ENCODE measurements at places on chromosomes 13 and 19.

DNA sequence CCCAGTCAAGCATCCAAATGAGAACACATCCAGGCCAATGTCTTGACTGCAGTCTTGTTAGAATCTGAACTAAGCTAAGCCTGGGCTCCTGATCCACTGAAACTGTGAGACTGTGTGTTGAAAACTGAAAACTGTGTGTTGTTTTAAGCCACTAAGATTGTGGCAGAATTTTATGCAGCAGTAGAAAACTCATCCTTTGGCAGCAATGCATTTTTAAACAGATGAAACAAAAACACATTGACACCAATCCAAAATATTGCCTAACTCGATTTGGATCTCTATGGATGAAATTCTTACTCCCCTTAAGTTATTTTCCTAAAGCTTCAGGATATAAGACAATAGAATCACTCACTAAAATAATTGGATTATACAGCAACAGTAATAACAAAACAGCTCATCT lies 202.3 kb upstream of the KLF12 start:
- no peak for DNase-seq

DNA sequence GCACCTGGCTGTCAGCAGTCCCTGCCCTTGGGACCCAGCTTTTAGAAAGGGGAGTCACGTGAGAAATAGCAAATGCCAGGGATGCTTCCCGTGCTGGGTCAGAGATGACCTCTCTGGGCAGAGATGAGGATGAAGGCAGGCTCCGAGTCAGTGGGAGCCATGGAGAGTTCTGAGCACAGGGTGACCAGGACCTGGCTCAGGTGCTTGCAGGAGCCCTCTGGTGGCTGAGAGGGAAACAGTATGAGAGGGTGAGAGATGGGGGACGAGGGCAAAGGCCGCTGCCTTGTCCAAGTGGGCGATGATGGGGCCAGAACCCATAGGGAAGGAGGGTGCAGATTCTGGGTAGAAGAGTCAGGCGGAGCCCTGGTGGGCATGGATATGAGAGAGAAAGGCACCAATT lies 15.8 kb downstream of the TMED1 start:
- DNase-seq, result no peak

DNA sequence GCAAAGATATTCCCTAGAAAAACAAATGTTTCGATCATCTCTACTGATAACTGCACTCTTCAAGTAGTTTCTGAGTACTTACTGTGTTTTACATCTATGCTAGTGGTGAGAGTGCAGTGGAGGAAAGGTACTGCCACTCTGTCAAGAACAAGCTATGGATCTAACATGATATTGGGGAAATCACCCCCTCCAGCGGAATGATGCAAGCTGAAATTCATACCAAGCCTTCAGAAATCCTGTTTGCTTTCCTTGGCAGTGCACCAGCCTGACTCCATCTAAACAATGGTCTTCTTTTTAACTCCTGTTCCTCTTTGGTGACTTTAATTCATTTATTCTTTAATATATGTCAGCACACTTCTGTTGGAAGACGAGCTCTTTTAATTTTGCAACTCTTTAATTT lies 238.0 kb downstream of the PCDH9 start:
- DNase-seq, result peak; percentile 20

DNA sequence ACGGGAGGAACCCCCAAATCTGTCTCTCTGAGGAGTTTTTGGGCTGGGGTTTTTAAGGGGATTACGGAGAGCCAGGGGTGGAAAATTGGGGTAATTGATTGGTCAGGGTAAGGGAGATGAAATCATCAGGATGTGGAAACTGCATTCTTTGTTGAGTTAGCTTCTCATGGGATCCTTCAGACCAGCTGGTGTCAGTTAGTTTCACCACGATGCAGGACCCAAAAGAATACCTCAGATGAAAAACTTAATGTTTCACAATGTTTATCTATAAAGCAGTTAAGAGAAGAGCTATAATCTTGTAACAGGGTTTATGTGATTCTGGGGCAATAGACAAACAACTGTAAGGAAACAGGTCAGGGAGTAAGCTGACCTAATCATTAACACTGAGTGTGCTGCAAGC lies 230.8 kb downstream of the POU4F1 start:
- no peak for DNase-seq

- no peak for DNase-seq
These were observed 5.8 kb downstream of the CD320 start for GRCh38 chr19:8302357-8302691.

- no peak for DNase-seq
These were observed 6.1 kb upstream of the GSK3A start for GRCh38 chr19:42248270-42249148.

- peak; percentile 24 for DNase-seq
These were observed 4.4 kb downstream of the CCDC61 start for GRCh38 chr19:45999653-46000121.

DNA sequence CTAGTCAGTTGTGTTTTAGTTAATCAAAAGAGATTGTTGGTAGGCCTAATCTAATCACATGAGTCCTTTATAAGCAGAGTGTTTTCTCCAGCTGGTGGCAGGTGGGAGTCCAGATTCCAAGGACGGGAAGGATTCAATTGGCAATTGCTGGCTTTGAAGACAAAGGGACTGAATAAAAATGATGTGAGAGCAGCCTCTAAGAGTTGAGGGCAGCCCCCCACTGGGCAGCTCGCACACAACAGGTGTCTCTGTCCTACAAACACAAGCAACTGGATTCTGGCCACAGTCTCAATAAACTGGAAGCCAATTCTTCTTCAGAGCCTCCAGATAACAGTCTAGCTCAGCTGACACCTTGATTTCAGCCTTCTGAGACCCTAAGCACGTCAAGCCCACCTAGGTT lies 915.2 kb downstream of the PCDH9 start:
- no peak for DNase-seq

- DNase-seq, result no peak
These were observed 11.8 kb downstream of the NLRP12 start for GRCh38 chr19:53812335-53812734.

DNA sequence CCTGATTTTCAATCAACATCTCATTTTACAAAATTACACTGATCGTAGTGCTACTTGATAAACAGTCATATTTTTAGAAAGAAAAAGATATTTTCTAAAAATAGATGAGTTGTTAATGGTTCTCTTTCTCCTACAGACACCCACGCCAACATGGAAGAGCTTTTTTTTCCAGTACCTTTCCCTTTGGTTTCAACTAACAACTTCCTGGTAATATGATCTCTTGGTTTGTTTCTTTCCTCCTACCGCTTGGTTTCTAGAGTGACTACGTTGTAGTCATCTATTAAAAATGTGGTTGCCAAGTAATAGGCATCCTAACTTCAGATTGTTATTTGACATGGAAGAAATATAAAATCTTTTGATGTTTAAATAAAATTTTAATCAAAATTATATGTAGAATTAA lies 189.0 kb downstream of the LACC1 start:
- peak; percentile 74 for DNase-seq

- no peak for DNase-seq
These were observed 5.1 kb downstream of the UNC13A start for GRCh38 chr19:17683078-17683477.

GRCh38 chr19:18850471-18851375 lies 19.0 kb downstream of the UPF1 start:
- no peak for DNase-seq

DNA sequence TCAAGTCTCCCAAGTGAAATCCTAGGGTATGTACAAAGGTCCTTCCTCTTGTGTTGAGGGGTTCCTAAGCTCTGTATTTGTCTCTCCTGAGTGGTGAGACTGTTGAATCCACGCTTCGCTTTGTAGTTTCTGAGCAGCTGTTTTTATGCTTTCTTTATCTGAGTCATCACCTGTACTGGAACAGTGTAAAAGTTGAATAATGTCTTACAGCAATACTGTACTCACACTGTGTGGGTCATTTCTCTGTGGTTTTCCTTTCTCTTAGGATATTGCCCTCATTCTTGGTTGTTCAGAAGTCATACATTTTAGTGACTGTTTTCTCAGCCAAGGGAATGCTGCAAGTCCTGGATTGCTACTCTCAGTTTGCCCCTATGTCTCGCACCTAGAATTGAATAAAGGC lies 1596.6 kb downstream of the SLITRK5 start:
- DNase-seq, result no peak

GRCh38 chr13:113460064-113460555 lies 6.8 kb upstream of the ADPRHL1 start:
- DNase-seq, result no peak

DNA sequence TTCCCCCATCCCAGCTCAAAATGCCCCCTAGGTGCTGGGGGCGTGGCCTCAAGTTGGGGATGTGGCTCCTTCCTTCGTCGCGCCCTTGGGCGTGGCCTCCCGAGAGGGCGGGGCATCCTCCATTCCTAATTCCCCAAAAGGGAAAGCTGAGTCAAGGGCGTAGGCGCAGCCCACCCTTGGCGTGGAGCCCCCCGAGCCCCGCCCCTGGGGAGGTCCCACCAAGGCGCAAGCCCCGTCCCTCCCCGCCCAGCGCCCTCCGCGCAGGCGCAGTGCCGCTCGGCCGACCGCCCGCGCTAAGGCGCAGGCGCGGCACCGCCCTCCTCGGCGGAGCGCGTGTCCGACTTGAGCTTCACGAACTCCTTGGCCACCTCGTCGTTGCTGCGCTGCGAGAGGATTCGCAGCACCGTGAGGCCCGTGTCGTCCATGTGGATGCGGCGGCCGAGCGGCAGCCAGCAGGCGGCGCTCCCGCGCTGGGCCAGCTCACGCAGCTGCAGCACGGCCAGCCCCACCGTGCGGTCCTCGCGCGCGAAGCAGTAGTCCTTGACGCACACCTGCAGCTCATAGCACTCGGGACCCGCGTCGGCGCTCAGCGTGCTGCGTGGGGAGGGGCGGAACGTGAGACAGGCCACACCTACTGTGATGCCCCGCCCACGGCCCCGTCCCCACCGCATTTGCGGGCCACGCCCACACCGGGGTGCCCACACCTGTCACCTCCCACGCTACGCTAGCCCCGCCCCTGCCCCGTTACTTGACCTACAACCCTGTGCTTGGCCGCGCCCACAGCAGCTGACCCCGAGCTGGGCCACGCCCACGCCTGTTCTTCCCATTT lies 50.5 kb downstream of the COLGALT1 start:
- peak; percentile 82 for DNase-seq

DNA sequence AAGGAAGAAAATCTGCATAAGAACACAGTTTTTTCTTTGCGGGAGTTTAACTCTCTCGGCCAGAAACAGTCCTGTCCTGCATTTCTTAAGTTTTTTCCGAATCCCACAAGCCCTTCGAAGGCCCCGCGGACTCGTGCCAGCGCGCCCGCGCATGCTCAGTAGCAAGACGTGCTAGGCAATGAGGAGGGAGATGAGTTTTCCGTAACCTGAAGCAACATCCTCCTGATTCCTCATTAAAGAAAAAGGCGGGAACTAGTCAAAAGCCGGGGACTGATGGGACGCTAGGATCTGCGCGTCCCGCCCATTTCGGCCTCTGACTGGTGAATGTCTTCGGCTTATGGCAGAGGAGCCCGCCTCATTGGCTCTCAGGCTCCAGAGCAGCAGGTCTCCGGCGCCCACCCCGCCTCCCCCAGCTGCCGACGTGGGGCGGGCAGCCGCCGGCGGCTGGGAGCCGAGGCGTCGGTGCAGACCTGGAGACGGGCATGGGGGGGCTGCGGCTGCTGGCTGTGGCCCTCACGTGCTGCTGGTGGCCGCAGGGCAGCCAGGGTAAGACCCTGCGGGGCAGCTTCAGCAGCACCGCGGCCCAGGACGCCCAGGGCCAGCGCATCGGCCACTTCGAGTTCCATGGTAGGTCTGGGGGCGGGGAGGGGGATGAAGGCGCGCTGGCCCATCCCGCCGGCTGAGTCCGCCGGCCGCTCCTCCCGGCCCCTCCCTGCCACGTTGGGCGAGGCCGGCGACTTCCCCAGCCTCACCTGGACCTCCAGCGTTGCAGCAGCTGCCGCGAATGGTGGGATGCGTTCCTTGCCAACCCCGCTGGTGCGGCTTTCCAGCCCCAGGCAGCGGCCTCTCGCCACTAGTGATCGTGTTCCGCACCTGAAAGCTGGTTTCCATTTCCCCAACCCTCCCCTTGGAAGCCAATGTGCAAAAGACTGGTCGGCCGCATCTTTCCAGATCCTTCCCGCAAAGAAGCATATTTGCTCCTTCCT lies at the start of gene GPR180:
GPR180 (plus strand) TSS at position 412 of the 986 bp plus-strand sequence; CDS start at position 483, 71 bp downstream.
- peak; percentile 100 for DNase-seq

- peak; percentile 55 for DNase-seq
These were observed 323.2 kb downstream of the OXGR1 start for GRCh38 chr13:96671073-96671472.

- no peak for DNase-seq
These were observed 2.0 kb downstream of the RAB20 start for GRCh38 chr13:110559429-110559943.

GRCh38 chr13:48334534-48335127 lies 31.1 kb downstream of the RB1 start:
- DNase-seq, result peak; percentile 39

- DNase-seq, result no peak
These were observed 297.8 kb upstream of the DACH1 start for GRCh38 chr13:72164811-72165210.

- no peak for DNase-seq
These were observed 1.8 kb upstream of the MYBPC2 start for GRCh38 chr19:50430888-50431342.

DNA sequence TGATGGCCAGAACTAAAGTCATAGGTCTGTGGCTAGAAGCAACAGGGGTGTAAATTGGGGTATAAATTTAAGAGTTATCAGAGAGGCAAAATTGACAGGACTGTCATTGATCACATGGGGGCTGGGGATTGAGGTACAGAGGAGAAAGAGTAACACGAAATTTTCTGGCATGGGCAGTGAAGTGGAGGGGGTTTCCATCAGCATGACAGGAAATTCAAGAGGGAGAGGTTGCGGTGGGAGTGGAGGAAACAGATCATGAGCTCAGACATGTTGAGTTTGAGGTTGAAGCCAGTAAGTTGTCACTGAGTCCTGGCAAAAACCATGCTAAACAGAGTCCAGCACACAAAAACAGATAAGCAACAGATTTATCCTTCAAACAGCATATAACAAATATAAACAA lies 192.1 kb upstream of the TSC22D1 start:
- no peak for DNase-seq

- peak; percentile 97 for DNase-seq
These were observed 13.8 kb upstream of the CEACAM16 start for GRCh38 chr19:44684892-44685863.

Data from fibroblast of skin of back (primary cell).